Endothelial cell (in vitro differentiated cells): ENCODE measurements at places on chromosomes 11 and 22.

GRCh38 chr11:72834905-72835304 lies 20.7 kb downstream of the ATG16L2 start:
- no peak for DNase-seq

GRCh38 chr11:2881981-2882375 lies 3.6 kb downstream of the CDKN1C start:
- DNase-seq = no peak

- peak; percentile 83 for DNase-seq
Observed at GRCh38 chr11:125902927-125903710, at the start of gene PUS3. TSS of gene PUS3 (minus strand) at chr11:125903206. CDS start at chr11:125896284, 6,922 bp downstream.

DNA sequence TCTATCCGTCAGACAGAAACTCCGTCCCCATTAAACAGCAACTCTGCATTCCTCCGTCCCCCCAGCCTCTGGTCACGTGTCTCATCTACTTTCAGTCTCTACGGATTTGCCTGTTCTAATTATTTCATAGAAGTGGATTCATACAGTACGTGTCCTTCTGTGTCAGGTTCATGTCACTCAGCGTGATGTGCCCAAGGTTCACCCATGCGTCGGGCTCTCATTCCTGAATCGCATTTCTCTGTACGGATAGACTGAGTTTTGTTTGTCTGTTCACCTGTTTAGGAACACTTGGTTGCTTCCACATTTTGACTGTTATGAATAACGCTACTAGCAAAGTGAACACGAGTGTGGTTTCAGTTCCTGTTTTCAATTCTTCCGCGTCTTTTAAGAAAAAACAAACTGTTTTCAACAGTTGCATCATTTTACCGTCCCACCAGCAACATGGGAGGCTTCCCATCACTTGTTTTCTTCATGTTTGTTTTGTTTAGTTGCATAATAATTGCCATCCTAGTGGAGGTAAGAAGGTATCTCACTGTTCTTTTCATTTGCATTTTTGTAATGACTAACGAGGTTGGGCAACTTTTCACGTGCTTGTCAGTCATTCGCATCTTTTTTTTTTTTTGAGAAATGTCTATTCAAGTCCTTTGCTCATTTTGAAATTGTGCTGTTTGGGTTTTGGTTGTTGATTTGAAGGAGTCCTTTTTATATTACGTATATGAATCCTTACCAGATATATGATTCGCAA lies 8.9 kb upstream of the NLRP6 start:
- no peak for DNase-seq
